ENCODE measurements at places on chromosomes 1 and 21. TPM values are rescaled to one million over a fixed set of nuclear protein-coding genes. Genes with fewer than 3 reads are reported as not detected.

- no peak for DNase-seq
Measured at GRCh38 chr1:195530961-195531360, 1077.3 kb downstream of the KCNT2 start.

- DNase-seq = no peak
Measured at GRCh38 chr1:31155216-31155806, 84.4 kb downstream of the NKAIN1 start.

GRCh38 chr21:34971656-34972055 is 77.4 kb downstream of the RUNX1 start:
- DNase-seq = no peak

DNA sequence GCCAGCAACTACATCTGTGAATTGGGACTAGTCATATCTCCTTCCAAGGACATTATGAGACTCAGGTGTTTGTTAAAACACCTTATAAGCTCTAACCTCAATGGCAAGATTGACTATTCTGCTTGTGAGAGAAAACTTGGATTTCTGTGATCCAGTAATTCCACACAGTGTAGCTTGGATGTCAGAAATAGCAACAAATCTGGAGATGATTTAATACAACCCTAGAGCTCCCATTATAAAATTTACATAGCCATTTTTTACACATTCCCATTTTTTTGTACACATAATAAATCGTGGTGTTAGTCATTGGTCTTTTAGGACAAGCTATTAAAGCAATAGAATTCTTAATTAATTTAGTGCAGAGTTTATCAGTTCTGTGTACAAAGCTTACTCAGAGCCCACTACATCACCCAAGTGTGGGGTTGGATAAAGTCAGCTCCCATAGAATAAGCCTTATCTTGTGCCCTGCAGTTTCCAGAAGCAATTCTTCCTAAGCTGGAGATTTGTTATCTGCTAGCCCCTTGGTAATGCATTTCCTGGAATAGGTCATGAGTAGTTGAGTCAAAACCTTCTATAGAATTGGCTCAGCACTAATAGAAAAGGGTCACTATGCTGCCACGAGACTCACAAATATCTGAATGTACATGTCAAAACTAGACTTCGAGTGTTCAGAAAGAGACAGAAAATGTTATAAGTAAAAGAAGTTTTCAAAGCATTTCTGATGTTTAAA is 434.0 kb upstream of the RUNX1 start:
- no peak for DNase-seq

- DNase-seq = no peak
Measured at GRCh38 chr1:221408117-221408803, 333.6 kb downstream of the DUSP10 start.

- DNase-seq = no peak
Measured at GRCh38 chr1:23553231-23554126, 5.8 kb downstream of the ID3 start.

GRCh38 chr1:37570528-37571334 is 14.0 kb downstream of the DNALI1 start:
- no peak for DNase-seq

DNA sequence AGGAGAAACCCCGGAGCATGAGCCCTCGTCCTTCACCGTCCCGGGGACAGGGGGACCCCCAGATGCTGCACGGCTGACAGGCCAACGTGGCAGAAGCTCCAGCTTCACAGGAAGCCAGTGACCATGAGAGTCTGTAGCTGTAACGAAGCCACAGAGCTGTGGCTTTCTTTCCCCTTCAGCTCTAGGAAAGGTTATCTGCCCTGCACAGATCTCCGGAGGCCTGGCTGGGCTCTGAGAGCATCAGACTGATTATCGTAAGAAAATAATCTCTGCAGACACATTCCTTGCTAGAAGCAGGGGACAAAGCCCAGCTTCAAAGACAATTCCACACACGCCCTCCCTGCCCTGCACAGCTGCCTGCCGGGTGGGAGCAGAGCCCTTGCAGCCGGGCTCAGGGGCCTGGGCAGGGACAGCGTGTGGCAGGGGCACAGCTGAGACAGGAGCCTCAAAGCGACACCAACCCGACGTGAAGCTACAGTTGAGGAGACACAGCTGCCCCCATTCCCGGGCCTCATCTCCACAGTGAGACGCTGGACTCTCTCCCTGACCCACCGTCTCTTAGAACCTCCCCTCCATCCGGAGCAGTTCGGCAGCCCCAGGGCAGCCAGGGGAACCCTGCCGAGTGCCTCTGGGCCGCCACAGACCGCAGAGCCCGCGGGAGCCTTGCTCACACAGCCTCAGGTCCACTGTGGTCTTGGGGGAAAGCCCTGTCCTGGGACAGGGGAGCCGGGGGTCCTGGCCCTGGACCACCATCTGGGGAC is 30.6 kb downstream of the POFUT2 start:
- DNase-seq = no peak

The FAM20B gene
- polyA plus RNA-seq = 38.1 TPM

The C4BPA gene
- polyA plus RNA-seq = 0.39 TPM
